ENCODE measurements at places on chromosomes 2 and 18.

DNA sequence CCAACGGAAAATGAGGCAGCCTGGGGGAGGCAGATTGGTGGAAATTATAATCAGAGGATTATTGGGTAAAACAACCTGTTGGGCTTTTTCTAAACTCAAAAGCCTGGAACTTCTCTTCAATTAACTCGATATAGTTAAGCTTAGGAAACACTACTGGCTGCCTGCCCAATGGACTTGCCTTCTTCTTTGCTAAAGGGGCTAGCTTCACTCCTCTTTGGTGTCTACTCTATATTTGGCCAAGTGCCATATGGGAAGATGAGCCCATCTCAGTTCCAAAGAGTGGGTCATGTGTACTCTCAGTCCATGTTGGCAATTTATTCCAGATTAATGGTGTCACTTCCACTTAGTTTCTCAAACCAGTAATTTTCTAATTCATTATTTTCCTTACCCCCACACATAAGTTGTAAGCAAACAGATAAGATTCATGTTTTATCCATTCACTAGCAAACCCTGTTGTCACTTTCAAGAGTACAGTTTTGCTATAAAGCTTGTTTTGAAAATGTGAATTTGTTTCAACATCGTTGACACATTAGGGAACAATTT is 34.3 kb downstream of the DARS1 start:
- DNase-seq, result no peak

- DNase-seq, result no peak
These were observed 50.5 kb upstream of the NT5C1B start for GRCh38 chr2:18639756-18640453.

DNA sequence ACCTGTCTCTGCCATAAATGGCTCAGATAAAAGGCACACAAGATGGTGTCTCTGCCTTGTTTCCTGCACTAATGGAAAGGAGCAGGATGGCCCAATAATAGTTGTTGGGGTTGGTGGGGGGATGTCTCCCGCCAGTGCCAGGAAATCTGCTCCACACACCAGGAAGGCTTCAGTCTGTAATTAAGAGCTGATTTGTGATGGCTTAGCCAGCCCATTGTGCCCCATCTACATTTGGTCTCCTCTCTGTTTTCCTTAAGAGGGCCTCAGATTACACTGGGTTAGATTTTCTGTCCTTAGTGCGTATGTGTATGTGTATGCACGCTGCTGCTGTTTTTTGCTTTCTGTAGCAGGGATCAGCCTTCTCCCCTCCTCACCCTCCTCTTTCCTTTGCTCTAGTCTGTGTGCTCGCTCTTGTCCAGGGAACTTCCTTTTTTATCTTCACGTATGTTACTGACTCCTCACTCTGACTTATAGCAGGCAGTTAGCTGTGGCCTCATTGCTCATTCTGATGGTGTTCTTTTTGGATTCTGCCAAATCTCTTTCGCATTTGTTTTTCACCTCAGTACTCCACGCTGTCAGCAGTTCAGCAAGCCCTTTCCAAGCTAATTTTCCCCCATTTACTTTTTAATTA is 33.4 kb upstream of the MGAT5 start:
- no peak for DNase-seq

GRCh38 chr2:106094131-106094841 is 99.8 kb downstream of the UXS1 start:
- DNase-seq, result no peak

Measured in tongue (tissue), 3 donors.